ENCODE measurements at places on chromosomes 12 and 14. TPM values are rescaled to one million over a fixed set of nuclear protein-coding genes. Genes with fewer than 3 reads are reported as not detected.

Gene TMEM253
- 0.52 TPM for total RNA-seq

Gene SLC7A8
- 0.69 TPM for total RNA-seq

Gene GALNT16
- total RNA-seq: 3.6 TPM

Gene RHEBL1
- 6.4 TPM for total RNA-seq

Gene REP15
- 0.49 TPM for total RNA-seq

Gene RNU4-1
- not detected for total RNA-seq

Gene IL22
- not detected for total RNA-seq

Gene L2HGDH
- 11.9 TPM for total RNA-seq

Gene SMCO2
- total RNA-seq: 0.36 TPM

Gene ZBTB25
- 7.2 TPM for total RNA-seq

Gene DCTN2
- total RNA-seq: 117 TPM

Gene SLC25A21
- total RNA-seq: 0.89 TPM

Gene KRT77
- total RNA-seq: not detected

Gene CTSG
- not detected for total RNA-seq

Gene TSPAN11
- total RNA-seq: 0.03 TPM

Gene WSCD2
- not detected for total RNA-seq

Gene LRRC10
- not detected for total RNA-seq

Gene FOXJ2
- 10.7 TPM for total RNA-seq

Gene ANKRD33
- total RNA-seq: not detected

Gene IKZF4
- 2.8 TPM for total RNA-seq

Gene SPTB
- 0.80 TPM for total RNA-seq

Gene KLRC1
- total RNA-seq: not detected

Gene STXBP6
- total RNA-seq: 1.9 TPM

Gene PPM1H
- 8.2 TPM for total RNA-seq

Gene PRB2
- not detected for total RNA-seq

Gene SELPLG
- 0.94 TPM for total RNA-seq

Gene CLEC4E
- total RNA-seq: 0.38 TPM

Gene SLC10A1
- not detected for total RNA-seq

Gene LYZ
- 0.26 TPM for total RNA-seq

Gene MANSC4
- not detected for total RNA-seq

Gene GLIPR1L2
- 0.13 TPM for total RNA-seq

Gene TMEM229B
- 0.24 TPM for total RNA-seq

Gene ITGB7
- total RNA-seq: 0.31 TPM

Gene PIWIL1
- total RNA-seq: not detected

Gene PPP4R4
- total RNA-seq: 0.39 TPM

Gene INF2
- total RNA-seq: 135 TPM

Gene KLRC2
- 1.5 TPM for total RNA-seq

Gene MSRB3
- total RNA-seq: 19.1 TPM

Gene ABCC9
- total RNA-seq: not detected

Gene SIX1
- 9.3 TPM for total RNA-seq

Gene GLIPR1L1
- total RNA-seq: not detected

Gene ERP27
- total RNA-seq: not detected

Gene TTC6
- total RNA-seq: 0.36 TPM

All from A549 treated with DMSO at 1 μM for 4 hours (cell line).